ENCODE measurements at places on chromosomes 13 and 19. TPM values are rescaled to one million over a fixed set of nuclear protein-coding genes. Genes with fewer than 3 reads are reported as not detected.

DNA sequence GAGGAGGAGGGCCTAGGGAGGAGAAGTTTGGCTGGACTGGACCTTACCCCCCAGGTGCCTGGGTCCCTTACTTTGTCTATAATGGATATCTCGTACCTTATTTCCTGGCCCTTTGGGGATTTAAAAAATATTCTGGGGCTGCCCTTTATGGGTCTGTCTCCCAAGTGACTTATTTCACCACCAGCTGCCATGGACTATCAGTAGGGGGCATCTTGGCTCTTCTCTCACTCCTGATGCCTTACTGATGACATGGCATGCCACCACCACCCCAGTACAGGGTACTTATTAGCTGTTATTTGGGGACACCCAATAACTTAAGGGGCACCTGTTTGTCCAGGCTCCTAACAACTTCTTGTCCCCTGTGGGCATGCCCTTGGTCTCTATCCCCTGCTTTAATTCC is 38.0 kb downstream of the NFIX start:
- no peak overlapping the region for H3K27ac ChIP-seq
- DNase-seq, result no peak
- peaks cover 24% of the 10 kb centered on the region for H3K36me3 ChIP-seq
- no peak overlapping the region for H3K4me3 ChIP-seq
- H3K4me1 ChIP-seq, result peaks cover 37% of the 10 kb centered on the region

DNA sequence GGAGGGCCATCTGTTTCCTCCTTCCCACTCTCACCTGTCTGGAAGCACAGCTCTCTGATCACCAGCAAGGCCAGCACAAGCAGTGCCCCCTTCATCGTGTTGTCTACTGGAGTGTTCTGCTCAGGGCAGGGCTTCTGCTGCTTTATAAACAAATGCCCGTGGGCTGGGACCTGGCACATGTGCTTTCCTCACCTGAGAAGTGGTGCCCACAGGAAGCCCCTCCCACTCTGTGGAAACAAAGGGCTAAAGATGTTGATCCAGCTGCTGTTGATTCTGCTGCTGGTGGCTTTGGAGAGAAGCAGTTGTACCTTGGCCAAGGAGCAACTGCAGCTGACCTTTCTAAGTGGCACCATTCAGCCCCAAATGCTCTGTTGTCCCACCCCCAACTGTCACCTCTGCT is 26.4 kb upstream of the ZNF181 start:
- H3K4me1 ChIP-seq, result no peaks in the 10 kb centered on the region
- H3K4me3 ChIP-seq, result no peak overlapping the region
- no peaks in the 10 kb centered on the region for H3K36me3 ChIP-seq
- no peak overlapping the region for H3K27ac ChIP-seq
- DNase-seq, result no peak

The ZNF730 gene
- total RNA-seq, result 8.5 TPM

DNA sequence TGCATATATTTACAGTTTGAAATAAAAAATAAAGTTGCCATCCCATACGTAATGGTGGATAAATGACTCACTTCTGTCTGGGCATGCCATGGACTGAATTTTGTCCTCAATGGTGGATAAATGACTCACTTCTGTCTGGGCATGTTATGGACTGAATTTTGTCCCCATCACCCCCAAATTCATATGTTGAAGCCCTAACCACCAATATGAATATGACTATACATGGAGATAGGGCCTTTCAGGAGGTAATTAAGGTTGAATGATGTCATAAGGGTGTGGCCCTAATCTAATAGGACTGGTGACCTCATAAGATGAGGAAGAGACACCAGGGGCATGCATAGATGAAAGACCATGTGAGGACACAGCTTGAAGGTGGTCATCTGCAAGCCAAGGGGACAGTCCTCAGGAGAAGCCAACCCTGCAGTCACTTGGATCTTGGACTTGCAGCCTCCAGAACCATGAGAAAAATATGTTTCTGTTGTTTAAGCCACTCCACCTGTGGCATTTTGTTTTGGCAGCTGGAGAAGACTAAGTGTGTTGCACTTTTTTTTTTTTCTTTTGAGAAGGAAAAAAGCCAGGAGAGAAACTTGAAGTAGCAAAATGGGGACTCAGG is 41.8 kb downstream of the RFC3 start:
- no peak overlapping the region for H3K4me3 ChIP-seq
- peaks cover 16% of the 10 kb centered on the region for H3K36me3 ChIP-seq
- no peak overlapping the region for H3K27ac ChIP-seq
- no peaks in the 10 kb centered on the region for H3K27me3 ChIP-seq
- peaks cover 8% of the 10 kb centered on the region for H3K4me1 ChIP-seq

GRCh38 chr13:51764184-51765141 is 39.5 kb downstream of the DHRS12 start:
- peaks cover 1% of the 10 kb centered on the region for H3K36me3 ChIP-seq
- no peak overlapping the region for H3K4me3 ChIP-seq
- H3K27me3 ChIP-seq, result no peaks in the 10 kb centered on the region
- peaks cover 9% of the 10 kb centered on the region for H3K4me1 ChIP-seq
- H3K27ac ChIP-seq, result no peak overlapping the region

The HNRNPM gene
- 252 TPM for total RNA-seq

The SMIM44 gene
- not detected for total RNA-seq

DNA sequence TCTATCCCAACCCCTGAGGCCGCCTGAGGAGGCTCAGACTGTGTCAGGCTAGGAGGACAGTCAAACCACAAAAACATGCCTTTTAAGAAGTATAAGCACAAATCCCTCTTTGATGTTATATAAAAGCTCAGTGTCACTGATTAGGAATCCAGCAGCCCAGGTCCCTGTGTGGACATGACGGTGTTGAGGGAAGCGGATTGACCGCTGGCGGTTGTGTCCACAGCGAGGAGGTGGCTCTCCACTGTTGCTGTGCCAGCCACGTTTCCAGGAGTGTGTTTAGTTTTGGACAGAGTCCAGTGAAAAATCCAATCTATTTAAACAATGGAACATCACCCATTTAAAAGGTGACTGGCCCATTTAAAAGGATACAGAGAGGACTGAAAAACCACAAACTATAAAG is 7.5 kb upstream of the GJA3 start:
- no peak overlapping the region for H3K27ac ChIP-seq
- peaks cover 42% of the 10 kb centered on the region for H3K4me1 ChIP-seq
- H3K4me3 ChIP-seq, result no peak overlapping the region
- DNase-seq, result no peak

DNA sequence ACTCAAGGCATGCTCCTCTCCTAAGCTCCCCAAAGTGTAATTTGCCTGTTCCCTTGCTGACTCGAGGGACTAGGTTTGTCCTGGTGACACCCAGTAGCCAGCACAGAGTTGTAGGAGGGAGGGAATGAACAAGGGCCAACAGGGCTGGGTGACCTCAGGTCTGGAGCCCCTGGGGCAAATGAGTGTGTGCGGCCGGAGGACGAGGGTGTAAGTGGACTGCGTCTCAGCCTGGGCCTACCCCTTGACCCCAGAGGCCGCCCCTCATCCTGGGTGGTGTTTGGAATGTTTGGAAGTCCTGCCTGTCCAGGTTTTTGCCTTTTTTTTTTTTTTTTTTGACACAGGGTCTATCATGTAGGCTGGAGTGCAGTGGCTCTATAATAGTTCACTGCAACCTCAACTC is 1.3 kb upstream of the ZNF653 start:
- H3K27me3 ChIP-seq, result no peaks in the 10 kb centered on the region
- H3K4me1 ChIP-seq, result peaks cover 14% of the 10 kb centered on the region
- peak overlapping the region; percentile 53 for H3K27ac ChIP-seq
- peak overlapping the region; percentile 83 for H3K4me3 ChIP-seq

GRCh38 chr13:106381091-106381490 is 154.4 kb downstream of the EFNB2 start:
- H3K4me1 ChIP-seq, result peaks cover 54% of the 10 kb centered on the region
- H3K27ac ChIP-seq, result peak overlapping the region; percentile 73
- no peaks in the 10 kb centered on the region for H3K36me3 ChIP-seq
- no peaks in the 10 kb centered on the region for H3K27me3 ChIP-seq

DNA sequence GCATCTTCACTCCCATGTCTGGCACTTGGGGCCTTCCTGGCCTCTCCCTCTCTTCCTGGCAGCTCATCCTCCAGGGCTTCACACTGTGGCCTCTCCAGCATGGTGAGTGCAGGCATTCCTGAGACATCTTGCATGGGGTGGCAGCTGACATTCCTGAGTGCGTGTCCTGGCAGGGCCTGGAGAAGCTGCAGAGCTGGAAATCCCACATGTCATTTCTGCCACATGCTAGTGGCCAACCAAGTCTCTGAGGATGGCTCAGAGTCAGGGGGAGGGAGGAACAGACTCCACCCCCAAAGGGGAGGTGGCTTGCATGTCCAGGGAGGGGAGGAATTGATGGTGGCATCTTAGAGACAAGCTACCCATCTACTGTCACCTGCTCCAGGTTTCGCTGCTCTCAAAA is 41.6 kb upstream of the AMER2 start:
- peaks cover 20% of the 10 kb centered on the region for H3K4me1 ChIP-seq
- peaks cover 3% of the 10 kb centered on the region for H3K27me3 ChIP-seq
- H3K27ac ChIP-seq, result no peak overlapping the region
- DNase-seq, result no peak

DNA sequence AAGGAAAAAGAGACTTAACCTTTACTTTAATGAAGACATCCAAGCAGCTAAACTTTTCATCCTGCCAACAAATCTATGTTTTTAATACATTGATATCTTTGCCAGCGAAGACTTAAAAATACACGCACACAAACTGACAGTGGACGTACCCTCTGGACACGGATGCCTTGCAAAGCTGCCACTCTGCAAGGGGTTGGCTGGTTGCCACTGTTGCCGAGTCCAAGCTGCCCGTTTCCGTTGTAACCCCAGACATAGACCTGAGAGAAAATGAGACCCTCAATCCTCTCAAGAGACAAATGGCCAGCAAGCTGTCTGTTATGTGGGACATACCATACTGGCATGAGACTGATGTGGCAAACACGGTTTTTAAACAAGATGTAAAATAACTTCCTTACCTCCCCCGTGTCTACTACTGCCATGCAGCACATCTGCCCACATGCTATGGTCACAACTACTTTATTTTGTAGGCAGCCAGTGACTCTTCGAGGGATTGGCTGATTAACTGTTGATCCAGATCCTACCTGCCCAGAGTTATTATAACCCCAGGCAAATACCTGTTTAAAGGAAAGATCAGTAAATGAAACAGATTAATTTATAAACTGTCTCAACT is 21.2 kb downstream of the RCBTB2 start:
- H3K27me3 ChIP-seq, result no peaks in the 10 kb centered on the region
- no peak overlapping the region for H3K4me3 ChIP-seq
- no peak for DNase-seq
- H3K4me1 ChIP-seq, result peaks cover 8% of the 10 kb centered on the region
- H3K27ac ChIP-seq, result no peak overlapping the region
- H3K36me3 ChIP-seq, result peaks cover 9% of the 10 kb centered on the region

GRCh38 chr13:47005756-47006414 is 109.0 kb upstream of the HTR2A start:
- no peak overlapping the region for H3K27ac ChIP-seq
- peaks cover 2% of the 10 kb centered on the region for H3K27me3 ChIP-seq
- peaks cover 23% of the 10 kb centered on the region for H3K4me1 ChIP-seq

GRCh38 chr19:46723023-46723461 is 6.1 kb upstream of the PRKD2 start:
- H3K4me3 ChIP-seq, result no peak overlapping the region
- H3K36me3 ChIP-seq, result peaks cover 20% of the 10 kb centered on the region
- no peaks in the 10 kb centered on the region for H3K4me1 ChIP-seq
- no peak for DNase-seq
- no peaks in the 10 kb centered on the region for H3K27me3 ChIP-seq

DNA sequence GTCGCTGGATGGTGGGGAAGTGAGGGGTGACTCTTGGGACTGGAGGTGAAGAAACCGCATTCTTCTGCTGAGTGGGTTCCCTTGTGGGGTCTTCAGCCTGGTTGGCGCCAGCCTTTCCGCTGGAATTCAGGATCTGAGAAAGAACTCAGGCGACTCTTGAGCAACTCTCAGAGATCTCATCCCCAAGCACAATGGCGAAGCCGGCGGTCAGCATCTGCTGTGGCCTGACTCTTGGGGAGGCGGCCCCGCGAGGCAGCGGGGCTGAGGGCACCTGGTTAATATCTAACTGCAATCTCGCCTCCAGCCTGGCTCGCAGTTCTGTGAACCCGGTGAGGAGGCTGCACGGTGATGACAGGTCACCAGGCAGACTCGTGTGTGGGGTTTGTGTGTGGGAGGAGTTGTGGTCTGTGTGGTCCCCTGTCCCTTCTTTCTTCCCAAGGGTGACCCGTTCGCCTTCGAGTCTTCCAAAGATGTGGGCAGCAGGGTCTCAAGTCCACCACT is 883 bp downstream of the ZNF441 start:
- peak overlapping the region; percentile 98 for H3K4me3 ChIP-seq
- peaks cover 12% of the 10 kb centered on the region for H3K4me1 ChIP-seq
- H3K27ac ChIP-seq, result peak overlapping the region; percentile 91
- H3K36me3 ChIP-seq, result peaks cover 26% of the 10 kb centered on the region

GRCh38 chr13:60509601-60510386 is 112.8 kb downstream of the TDRD3 start:
- no peak for DNase-seq
- H3K27me3 ChIP-seq, result no peaks in the 10 kb centered on the region
- H3K36me3 ChIP-seq, result peaks cover 64% of the 10 kb centered on the region
- no peak overlapping the region for H3K4me3 ChIP-seq
- no peaks in the 10 kb centered on the region for H3K4me1 ChIP-seq

GRCh38 chr19:32164384-32164992 is 180.9 kb upstream of the ZNF507 start:
- peaks cover 25% of the 10 kb centered on the region for H3K27me3 ChIP-seq
- H3K4me3 ChIP-seq, result no peak overlapping the region
- DNase-seq, result no peak
- no peak overlapping the region for H3K27ac ChIP-seq
- peaks cover 5% of the 10 kb centered on the region for H3K4me1 ChIP-seq

The PCSK4 gene
- total RNA-seq, result 24.0 TPM

- H3K36me3 ChIP-seq, result peaks cover 31% of the 10 kb centered on the region
- no peaks in the 10 kb centered on the region for H3K27me3 ChIP-seq
- no peak overlapping the region for H3K27ac ChIP-seq
Observed at GRCh38 chr19:5243878-5244277, 96.7 kb downstream of the PTPRS start.

The LYPD5 gene
- total RNA-seq, result 0.33 TPM

DNA sequence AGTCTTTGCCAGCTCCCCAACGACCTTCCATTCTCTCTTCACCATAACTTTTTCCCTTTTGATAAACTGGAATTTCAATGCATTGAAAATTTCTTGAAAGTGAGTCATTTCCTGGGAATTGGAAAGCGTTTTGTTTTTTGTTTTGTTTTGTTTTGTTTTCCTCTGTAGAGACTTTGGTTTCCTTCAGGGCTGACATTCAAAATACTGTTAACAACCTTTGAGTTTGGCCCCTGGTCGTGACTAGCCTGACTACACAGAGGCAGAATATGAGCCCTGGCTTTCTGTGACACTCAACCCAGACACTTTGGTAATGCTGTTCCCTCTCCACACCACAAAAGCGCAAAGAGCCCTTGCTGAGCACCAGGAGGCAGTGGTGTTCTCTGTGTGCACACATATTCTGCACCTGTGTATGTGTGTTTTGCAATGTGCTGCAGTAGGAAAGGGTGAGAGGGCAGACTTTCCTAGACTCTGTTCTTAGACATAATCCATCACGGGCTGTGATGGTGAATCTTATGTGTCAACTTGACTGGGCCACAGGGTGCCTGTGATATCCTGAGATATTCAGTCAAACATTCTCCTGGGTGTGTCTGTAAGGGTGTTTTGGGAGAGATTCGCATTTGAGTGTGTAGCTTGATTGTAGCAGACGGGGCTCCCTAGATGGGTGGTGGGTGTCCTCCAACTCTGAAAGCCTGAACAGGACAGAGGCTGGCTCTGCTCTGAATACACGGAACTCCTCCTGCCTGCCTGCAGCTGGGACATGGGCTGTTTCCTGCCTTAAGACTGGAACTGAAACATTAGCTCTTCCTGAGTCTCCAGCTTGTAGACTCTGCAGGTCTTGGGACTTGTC is 29.5 kb upstream of the ANKRD10 start:
- H3K36me3 ChIP-seq, result no peaks in the 10 kb centered on the region
- no peaks in the 10 kb centered on the region for H3K27me3 ChIP-seq
- H3K4me3 ChIP-seq, result no peak overlapping the region
- H3K4me1 ChIP-seq, result peaks cover 7% of the 10 kb centered on the region
- H3K27ac ChIP-seq, result no peak overlapping the region
- no peak for DNase-seq

Data from mesothelial cell of epicardium (in vitro differentiated cells).